ENCODE measurements at places on chromosomes 12 and 14.
A peak's percentile ranks its signal among the peaks of the same experiment; 100 is the strongest.

- peak; percentile 50 for DNase-seq
Observed at GRCh38 chr12:52876372-52876771, 27.6 kb upstream of the KRT78 start.

GRCh38 chr12:118603610-118604361, 227.4 kb downstream of the SUDS3 start:
- DNase-seq, result no peak

GRCh38 chr14:105299654-105300541, 903 bp downstream of the BRF1 start:
- DNase-seq, result no peak

GRCh38 chr12:79366374-79366773, 324.4 kb downstream of the PAWR start:
- DNase-seq, result no peak
